ENCODE measurements at places on chromosomes 7 and 10.

DNA sequence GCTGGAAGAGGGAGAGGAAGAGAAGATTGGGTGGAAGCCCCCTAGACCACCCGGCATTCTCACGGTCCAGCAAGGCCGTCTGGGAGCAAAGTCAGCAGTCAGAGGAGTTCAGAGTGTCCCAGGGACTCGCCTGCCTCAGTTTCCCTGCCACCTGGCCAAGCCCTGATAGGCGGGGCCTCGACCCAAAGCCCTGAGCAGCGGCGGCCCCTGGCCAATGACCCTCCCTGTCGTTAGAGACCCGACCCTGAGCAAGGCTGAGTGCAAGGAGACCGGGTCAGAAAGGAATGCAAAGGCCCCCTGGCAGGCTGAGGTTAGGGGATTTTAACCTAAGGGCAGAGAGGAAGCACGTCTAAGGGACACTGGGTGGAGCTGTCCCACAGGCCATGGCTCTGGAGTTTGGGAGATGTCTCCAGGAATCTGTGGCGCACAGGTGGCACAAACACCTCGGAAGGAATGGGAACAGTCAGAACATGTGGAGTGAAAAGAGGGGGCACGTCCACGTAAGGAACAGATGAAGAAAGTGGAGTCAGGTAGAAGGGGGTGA lies 196.8 kb upstream of the PDE1C start:
- DNase-seq, result no peak

GRCh38 chr7:27171637-27172314 lies 2.3 kb downstream of the HOXA10 start:
- no peak for DNase-seq

DNA sequence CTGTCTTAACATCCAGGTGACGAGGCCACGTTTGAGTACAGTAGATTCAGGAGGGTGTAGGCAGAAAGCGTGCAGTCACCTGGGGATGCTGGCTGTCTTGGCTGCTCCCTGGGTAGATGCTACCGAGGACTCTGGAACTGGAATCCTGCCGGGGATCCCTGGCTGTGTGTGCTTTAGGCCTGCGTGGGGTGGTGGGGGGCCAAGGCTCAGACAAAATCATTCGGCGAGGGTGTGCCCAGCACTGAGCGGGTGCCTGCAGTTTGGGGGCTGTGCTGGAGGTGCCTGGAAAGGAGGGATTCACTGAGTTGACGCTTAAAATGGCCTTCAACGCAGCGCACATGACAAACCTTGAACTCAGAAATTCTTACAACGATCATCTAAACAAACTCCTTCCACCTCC lies 93.5 kb upstream of the PODXL start:
- no peak for DNase-seq

GRCh38 chr7:131627735-131628190 lies 71.3 kb upstream of the PODXL start:
- no peak for DNase-seq

- no peak for DNase-seq
Observed at GRCh38 chr7:91634485-91635177, 245.9 kb downstream of the MTERF1 start.

DNA sequence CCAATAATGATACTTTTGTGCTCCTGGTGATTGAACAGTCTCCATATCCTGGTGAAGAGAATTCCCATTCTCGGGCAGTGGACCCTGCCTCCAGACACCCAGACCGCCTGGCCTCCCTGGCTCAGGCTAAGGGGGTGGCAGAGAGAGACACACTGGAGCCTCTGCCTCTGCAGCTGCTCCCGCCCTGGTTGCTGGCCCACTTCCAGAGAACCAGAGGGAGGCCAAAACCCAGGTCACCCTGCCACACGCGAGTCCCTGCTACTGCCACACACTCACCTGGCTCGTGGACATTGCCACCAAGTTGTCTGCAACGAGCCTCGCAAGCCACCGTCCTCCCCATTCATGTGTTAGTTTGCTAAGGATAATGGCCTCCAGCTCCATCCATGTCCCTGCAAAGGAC lies 221.8 kb downstream of the HPSE2 start:
- no peak for DNase-seq

DNA sequence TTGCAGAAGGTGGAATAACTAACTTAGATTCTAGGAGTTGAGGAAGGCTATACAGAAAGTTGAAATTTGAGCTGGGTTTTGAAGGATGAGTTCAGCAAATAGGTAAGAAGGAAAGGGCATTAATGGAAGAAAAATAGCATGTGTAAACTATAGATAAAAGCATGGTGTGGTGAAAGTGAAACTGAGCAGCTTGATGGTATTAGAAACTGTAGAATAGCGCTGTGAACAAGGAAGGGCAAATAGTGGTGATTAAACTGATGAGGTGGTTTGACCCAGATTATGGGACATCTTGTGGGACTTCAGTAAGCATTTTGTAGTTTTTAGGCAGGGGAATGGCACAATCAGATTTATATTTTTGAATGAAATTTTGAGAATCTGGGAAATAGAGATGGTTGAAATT lies 90.5 kb downstream of the EXOC6 start:
- DNase-seq, result no peak

GRCh38 chr10:6089334-6090219 lies 743 bp downstream of the RBM17 start:
- DNase-seq, result no peak

DNA sequence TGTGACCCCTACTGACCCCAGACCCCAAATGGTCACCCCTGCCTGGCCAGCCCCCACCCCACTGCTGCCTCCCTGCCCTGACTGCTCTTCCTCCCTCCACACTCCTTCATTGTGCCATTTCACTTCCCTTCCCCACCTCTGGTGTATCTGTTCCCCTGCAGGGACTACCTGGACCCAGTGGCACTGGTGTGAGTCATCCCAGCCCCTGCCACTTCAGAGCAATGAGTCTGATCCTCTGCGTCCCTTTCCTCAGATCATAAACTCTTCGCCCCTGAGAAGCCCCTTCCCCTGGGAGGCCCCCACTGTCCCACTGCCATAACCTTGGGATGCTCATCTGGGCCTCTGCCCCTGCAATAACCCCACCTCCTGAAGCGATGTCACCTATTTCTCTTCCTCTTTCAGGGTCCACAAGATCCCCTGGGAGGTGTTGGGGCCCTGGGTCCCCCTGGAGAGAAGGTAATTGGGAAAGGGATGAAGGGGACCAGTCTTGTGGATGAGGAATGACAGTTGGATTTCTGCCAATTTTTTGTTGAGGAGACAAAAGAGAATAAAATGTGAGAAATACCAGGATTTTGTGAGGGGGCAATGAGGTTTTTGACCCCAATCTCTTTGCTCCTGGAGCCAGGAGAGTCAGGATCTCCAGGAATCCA lies 19.1 kb upstream of the VOPP1 start:
- DNase-seq, result no peak

DNA sequence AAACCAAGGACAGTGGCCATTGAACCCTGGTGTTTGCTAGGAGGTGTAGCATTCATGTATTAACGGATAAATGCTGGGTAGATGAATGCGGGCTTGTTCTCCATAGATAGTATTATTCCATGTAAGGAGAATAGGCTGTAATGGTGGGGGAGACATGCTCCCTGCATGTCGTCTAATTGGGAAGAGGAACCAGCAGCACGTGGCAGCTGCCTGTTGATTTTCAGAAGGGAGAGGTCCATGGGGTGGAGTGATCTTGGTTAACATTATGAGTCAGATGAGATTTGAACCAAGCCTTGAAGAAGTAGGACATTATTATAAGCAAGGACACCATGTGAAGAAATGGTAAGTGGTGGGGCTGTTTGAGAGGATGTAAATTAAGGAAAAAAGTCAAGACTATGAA lies 112.5 kb downstream of the WNT2 start:
- no peak for DNase-seq

DNA sequence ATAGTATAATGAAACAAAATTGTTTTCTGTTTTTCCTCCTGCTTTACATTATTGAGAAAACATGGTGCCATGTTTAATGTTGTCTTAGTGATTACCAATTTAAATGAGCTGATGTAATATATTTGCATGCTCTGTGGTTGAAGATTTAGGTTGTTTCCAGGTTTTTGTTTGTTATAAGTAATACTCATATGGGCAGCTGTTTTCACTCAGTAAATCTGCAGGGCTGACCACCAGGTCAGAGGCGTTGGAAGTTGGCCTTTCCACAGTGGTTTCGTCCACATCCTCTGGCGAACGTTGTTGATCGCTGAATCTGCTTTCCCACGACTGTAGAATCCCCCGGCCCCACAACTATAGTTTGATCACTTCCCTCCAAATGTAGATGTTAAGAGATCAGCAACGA lies 21.6 kb upstream of the PURB start:
- no peak for DNase-seq

DNA sequence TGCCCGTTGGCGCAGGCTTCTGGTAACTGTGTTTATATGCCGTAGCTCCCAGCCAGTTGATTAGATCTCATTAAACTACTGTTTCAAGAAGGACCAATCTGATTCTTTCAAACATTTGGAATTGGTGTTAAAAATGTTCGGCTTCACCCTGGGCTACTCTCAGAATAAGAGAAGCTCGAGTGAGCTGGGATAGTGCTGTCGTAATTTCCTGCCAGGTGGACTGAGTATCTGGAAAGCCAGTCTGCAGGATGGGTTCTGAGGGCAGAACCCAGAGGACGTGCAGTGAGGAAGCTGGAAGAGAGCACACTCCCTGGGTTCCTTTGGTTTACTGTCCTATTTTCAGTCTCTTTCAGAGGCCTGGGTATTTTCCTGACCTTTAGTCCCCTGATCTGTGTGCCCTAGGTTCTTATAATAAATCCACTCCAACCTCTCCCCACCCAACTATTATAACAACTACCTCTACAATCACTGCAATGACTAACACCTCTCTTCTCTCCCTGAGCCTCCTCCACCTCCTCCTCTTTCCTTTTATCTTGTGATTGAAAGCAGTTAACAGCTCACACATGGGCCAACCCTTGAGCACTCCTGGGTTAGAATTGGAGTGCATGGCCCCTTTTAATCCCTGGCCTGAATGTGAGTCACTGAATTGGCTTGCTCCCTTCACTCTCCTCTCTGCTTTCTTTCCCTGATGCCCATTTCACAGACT lies 63.0 kb downstream of the AOAH start:
- DNase-seq, result no peak

DNA sequence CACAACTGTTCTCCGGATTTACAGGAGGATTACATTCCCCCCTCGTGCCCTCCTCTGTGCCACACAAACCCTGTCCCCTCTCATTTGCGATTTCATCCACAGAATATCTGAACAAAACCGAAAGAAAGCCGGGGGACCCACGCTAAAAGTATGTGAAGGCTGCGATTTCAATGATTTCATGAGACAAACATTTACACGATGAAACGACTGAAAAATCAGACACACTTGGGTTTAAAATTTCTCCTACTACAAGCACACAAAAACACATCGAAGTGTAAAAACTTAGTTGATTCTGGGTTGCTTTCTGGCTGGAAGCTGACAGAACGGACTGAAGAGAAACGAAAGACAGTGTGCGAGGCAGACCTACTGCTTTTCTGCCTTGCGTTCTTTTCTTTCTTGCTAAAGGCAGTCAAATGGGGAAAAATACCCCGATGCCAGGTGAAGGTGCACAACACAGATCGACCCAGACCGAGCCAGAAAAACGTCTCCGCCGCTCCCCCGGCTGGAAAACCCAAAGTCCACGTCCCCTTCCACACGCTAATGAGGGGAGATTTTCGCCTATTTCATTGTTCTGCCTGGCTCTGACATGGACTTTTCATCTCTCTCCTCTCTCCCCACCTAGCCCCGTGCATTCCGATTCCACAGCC lies 1.2 kb downstream of the HIPK2 start:
- DNase-seq, result no peak

DNA sequence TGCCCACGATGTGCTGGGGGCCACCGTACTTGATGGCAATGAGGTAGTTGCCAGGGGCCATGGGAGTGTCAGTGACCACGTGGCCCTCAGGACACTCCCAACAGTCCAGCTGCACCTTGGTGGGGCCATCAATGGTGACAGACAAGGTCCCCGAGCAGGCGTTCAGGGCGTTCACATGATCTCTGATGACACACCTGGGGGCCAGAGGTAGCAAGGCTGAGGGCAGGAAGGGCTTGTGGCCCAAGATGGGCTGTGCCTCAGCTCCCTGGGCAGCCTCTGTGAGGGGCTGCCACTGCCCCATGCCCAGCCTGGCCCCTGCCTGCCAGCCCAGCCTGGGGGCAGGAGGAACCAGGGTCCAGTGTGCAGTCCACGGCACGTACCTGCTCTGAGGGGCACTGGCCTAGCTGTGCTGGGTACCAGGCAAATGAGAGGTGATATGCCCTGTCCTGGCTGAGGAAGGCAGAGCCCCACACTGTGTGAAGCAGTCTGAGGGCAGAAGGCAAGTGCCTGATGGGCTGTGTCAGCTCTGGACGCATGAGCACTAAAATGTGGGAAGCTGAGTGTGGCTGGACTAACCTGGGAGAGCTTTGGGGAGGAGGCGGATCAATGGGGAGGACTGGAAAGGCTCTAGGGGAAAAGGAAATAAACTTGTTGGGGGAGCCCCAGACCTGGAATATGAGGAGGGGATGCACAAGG lies 3.5 kb upstream of the KCP start:
- no peak for DNase-seq

DNA sequence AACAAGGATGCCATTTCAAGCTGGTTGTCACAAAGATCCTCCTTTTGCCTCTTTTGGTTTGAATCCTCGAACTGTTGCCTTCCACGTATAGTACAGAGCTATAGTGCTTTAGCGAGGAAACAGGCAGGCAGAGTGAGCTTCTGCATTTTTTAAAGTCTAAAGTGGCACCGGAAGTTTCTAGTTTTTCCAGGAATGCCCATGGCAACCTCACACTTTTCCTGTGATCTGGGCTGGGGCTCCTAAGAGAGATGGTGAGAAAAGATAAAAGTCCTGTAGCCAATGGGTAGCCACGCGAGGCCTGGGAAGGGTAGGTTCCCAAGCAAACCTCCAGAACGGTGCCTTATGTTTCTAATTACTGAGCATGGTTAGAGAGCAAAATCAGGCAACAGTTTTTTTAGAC lies 76.7 kb downstream of the CALD1 start:
- no peak for DNase-seq
